ENCODE measurements at places on chromosomes 6 and 20.

DNA sequence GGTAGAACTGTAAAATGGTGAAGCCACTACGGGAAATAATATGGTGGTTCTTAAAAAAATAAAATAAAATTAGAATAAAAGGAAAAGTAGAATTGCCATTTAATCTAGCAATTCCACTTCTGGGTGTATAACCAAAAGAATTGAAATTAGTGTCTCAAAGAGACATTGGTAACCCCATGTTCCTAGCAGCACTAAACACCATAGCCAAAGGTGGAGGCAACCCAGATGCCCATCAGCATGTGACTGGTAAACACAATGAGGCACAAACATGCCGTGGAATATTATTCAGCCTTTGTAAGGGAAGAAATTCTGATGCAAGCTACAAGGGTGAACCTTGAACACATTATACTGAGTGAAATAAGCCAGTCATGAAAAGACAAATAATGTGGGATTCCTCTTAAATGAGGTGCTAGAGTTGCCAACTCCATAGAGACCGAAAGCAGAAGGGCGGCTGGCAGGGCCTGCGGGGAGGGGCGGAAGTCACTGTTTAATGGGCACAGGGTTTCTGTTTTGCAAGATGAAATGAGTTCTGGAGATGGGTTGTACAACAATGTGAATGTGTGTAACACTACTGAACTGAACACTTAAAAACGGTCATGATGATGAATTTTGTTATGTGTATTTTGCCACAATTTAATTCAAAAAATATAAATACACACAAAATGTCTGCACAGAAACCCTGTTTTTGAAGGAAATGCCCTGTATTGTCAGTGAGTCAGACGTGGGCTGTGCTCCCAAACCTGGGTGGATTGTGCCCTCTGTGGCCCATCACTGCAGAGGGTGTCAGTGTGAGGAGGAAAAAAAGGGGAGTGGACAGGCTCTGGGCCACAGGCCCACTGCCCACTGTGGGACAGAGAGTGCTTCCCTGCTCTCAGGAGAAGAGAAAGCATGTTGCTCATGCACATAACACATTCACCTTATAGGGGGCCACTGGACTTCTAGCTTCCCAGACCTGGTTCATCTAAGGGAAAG is 49.6 kb upstream of the CD93 start:
- no peak for DNase-seq

GRCh38 chr6:14276667-14277404 is 159.3 kb downstream of the CD83 start:
- DNase-seq, result no peak

- DNase-seq, result no peak
Observed at GRCh38 chr20:9476174-9476573, 38.2 kb upstream of the LAMP5 start.

- DNase-seq, result no peak
Observed at GRCh38 chr6:69390125-69390524, 406.7 kb downstream of the LMBRD1 start.
